ENCODE measurements at places on chromosomes 7 and 10.

DNA sequence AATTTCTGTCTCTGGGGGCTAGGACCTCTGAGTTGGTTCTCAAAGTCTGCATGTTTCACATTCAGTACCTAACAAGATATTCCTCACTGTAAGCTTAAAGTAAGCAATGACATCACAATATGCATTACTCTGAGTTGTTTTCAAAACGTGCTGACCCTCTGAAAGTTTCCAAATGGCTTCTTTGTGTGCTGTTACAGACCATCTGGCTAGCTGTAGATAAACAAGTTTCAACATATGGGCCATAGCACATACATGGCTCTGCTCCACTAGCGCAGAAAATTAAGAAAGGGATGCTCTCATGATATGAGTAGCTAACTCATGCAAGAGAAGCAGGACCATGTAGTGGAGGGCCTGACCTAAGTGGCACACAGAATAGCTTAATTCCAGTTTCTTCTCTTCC is 119.0 kb downstream of the HTR7 start:
- no peak for DNase-seq

DNA sequence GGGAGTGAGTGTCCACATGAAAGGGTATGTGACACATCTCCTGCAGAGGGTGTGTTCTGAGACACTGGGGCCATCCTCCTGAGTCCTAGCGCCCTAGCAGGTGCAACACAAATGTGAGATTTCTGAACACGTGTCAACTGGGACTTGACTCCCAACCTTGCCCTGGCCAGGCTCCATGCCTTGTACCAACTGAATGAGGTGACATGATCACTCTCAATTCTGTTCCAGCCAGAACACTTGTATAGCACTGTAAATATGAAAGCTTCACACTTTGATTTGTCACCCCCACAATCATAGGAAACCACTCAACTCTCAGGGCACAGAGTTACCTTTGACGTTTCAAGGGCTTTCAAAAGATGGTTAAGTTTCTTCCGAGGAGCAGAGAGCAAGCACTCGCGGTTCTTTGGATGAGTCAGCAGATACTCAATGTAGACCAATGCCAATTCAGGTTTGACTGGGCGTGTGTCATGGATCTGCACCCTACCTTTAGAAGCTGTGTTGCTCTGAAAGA is 48.6 kb downstream of the NCAPG2 start:
- DNase-seq: peak; percentile 38

- DNase-seq: no peak
These were observed 162.9 kb downstream of the CREB5 start for GRCh38 chr7:28575241-28575643.

- no peak for DNase-seq
These were observed 243.2 kb downstream of the SDK1 start for GRCh38 chr7:3544202-3544601.

DNA sequence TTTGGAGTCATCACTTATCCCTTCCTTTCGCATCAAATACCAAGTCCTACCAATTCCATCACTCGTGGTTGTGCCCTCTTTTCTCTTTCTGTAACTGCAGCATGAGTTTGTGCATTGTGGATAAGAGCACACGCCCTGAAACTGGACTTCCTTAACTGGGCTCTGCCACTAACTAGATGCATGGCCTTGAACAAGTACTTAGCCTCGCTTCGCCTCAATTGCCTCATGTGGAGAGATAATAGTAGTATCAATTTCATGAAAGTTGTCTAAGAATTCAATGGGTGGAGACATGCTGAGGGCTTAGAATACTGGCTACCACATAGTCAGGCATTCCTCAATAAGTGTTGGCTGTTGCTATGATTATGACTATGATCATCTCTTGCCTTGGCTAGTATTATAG is 41.5 kb downstream of the CFAP43 start:
- no peak for DNase-seq

GRCh38 chr10:112429147-112429546 is 17.6 kb downstream of the ZDHHC6 start:
- DNase-seq: no peak

GRCh38 chr10:132163278-132163765 is 23.4 kb upstream of the DPYSL4 start:
- DNase-seq: peak; percentile 51

GRCh38 chr7:117790731-117791130 is 82.5 kb downstream of the CTTNBP2 start:
- DNase-seq: no peak

GRCh38 chr7:93258661-93259060 is 26.5 kb downstream of the VPS50 start:
- no peak for DNase-seq

- DNase-seq: no peak
These were observed 4.8 kb upstream of the AOC1 start for GRCh38 chr7:150847536-150847935.

DNA sequence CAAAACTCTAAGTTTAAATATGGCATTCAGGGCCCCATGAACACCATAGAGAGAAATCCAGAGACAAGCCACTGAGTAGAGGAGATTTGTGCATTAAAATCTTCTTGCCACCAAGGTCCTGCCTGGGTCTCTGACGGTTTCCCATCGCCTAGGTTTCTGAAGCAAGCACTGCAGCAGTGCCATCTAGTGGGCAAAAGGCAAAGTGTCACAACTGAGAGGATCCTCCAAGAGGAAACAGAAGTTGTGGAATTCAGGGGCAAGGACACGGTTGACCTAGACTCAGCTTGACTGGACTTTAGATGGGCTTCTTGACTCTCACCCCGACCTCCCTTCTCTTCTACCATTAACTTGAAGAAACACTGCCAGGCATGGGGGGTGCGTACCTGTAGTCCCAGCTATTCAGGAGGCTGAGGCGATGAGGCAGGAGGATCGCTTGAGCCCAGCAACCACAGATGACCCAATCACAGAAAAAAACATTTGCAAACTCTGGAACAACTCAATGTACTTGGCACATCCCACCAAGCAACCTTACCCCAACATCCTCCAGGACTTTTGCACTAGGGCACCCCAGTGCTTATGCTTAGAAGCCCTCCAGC is 604.1 kb downstream of the GALNT17 start:
- DNase-seq: peak; percentile 29

- DNase-seq: no peak
These were observed 179.4 kb downstream of the CPEB3 start for GRCh38 chr10:92111336-92111939.

- no peak for DNase-seq
These were observed 13.3 kb downstream of the GPR146 start for GRCh38 chr7:1057416-1058291.

DNA sequence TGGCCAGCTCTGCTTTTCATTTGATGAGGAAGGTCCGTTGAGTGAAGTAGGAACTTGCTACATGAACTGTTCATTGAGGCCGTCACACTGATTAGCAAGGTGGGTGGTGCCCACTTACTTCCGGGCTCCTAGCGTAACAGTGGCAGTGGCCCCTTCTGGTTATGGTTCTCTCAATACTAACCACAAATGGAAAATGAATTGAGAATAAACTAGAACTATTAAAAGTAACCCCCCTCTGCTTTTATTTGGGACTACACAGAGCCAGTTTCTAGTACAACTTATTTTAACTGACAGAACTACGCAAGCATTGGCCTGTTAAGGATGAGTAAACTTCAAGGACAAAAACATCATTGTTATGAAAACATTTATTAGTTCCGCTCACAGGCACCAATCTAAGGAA is 519.1 kb downstream of the INHBA start:
- no peak for DNase-seq

DNA sequence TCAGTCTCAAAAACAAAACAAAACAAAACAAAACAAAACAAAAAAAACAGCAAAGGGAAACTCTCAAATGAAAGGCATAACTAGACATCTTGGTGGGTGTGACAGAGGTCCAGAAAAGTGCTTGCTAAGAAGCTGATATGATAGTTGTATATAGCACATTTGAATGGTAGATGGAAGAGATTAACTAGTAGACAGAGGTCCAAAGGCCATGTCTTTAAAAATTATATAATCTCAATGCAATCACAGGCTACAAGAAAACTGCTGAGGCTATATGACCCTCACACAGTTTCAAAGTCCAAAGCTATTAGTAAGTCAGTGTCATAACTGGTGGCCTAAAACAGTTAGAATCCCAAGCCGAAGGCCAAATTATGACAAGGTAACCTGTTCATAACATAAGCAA is 15.6 kb upstream of the CUBN start:
- DNase-seq: no peak

- DNase-seq: no peak
These were observed 206.5 kb downstream of the SORCS1 start for GRCh38 chr10:106957823-106958588.

- no peak for DNase-seq
These were observed 147.8 kb upstream of the AUTS2 start for GRCh38 chr7:69450456-69450855.

DNA sequence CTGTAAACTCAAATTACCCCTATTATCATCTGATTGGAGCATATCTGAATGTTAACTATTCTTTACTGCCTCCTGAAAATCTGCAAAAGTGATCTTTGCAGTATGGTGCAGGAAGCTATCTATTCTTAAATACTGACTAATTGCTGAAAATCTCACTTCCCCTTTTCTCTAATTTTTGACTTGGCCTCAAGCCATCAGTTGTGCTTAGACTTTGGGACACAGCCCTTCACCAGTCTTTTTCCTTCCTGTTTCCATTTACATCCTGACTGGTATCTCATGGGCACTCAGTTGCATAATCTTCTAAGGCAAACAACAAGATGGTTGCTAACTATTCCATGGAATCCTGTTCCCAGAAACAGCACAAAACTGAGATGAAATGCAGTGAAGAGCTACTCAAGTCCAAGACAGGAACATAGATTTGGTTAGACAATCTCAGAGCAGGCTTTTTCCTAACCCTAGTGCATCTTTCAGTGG is 228.5 kb downstream of the SORCS1 start:
- no peak for DNase-seq

DNA sequence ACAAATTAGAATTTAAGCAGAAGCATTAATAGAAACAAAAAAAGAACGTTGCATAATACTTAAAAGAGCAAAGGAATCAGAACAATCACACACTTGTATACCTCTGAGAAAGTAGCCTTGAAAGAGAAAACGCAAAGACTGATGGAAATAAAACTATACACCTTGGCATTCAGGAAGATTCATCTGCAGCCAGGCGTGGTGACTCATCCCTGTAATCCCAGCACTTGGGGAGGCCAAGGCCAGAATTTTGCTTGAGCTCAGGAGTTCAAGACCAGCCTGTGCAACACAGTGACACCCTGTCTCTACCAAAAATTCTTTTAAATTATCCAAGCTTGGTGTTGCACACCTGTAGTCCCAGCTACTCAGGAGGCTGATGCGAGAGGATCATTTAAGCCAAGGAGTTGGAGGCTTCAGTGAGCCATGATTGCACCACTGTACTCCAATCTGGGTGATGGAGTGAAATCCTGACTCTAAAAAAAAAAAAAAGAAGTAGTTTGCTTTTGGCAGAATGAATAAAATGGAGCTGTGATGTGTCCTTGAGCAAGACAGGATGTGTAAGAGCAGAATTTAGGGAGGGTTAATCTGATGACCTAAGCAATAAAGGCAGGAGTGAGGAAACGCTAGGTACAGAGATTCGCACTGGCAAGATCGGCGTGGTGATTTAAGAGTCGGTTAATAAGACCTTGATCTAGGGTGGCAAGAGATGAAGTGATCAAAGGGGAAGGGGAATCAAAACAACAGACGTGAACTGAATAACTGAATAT is 75.8 kb upstream of the NRP1 start:
- DNase-seq: no peak

DNA sequence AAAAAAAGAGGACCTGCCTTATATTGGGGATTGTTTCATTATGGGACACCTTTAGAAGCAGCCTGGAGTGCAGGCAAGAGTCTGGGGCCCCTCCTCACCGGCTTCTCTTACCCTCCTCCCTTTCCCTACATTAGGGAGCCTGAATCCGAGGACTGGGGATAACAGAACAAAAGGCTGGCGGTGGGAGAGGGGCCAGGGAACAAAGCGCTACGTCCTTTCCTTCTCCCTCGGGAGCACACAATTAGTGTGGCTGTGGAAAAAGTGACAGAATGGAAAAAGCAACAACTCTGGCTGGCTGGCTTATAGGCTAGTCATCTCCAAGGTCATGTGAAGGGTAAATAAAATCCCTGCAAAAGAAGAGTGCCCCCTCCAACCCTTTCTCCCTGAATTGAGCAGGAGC is 74.7 kb downstream of the LSM5 start:
- DNase-seq: no peak

DNA sequence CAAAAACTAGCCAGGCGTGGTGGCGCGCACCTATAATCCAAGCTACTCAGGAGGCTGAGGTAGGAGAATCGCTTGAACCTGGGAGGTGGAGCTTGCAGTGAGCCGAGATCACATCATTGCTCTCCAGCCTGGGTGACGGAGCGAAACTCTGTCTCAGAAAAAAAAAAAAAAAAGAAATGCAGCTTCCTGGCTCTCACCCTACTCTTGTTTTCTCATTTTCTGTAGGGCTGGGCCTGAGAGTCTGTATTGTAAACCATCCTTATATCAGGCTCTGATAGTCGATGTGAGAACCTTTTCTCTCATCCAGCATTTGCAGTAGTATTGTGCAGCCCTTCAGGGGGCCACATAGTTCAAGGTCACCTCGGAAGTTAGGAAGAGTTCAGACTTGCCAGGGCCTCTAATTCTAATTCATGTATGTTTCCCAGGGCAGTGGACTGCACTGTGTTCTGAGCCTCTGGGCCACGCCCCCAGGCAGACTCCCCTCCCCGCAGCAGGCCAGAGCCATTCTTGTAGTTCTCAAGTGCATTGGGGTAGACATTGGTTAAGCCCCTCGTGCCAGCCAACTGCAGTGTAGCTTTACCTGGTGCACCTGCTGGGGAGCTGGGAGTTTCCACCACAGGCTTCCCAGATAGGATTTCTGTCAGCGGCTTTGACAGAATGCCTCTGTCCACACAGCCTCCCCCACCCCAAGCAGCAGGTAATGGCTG is 38.3 kb upstream of the PDCD4 start:
- no peak for DNase-seq

DNA sequence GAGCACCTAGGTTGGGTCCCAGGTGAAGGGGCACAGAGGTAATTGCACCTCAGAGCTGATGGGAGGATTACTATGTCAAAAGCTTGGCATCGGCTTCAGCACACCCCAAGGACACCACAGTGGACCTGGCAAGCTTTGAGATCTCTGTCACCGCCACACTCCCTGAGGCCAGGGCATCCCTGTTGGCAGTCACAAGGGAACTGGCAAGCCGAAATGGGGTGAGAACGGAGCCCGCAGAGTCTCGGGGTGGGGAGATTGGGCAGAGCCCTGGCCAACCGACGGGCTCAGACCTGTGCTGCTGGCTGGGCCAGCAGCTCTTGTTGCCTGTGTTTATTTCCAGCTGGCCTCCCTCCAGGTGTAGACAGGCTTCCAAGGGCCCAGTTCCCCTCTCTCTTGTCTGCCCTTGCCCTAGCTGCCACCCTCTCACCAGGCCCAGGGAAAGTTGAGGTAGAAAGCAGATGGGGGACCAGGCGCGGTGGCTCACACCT is 2.5 kb downstream of the HSPB1 start:
- no peak for DNase-seq

DNA sequence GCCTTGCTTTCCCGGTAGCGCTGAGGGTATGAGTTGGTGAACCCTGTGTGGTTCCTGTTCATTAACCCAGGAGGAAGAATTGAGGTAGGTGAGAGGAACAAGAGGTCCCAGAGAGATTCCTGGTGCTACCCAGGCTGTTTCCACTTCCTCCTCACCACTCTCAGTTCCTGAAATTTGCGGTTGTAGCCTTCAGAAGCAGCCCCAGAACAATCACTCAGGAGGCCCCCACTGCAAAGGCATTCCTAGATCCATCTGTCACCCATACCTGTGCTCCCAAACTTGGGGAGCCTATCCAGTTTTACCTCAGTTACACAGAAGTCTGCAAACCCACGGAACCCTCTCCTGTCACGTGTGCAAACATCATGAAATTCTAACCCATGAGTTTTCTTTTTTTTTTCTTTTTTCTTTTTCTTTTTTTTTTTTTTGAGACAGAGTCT is 9.0 kb upstream of the PIP4K2A start:
- DNase-seq: no peak

- DNase-seq: no peak
These were observed 59.5 kb downstream of the CACNA2D1 start for GRCh38 chr7:82384051-82384464.

Data from stimulated activated CD4-positive, alpha-beta T cell treated with anti-CD3 and anti-CD28 coated beads, Interleukin-4, amount 100 ng/mL, for 1 hour (primary cell).